ENCODE measurements at places on chromosomes 12 and 14.

GRCh38 chr12:92183575-92183974, 37.9 kb upstream of the BTG1 start:
- DNase-seq, result no peak

DNA sequence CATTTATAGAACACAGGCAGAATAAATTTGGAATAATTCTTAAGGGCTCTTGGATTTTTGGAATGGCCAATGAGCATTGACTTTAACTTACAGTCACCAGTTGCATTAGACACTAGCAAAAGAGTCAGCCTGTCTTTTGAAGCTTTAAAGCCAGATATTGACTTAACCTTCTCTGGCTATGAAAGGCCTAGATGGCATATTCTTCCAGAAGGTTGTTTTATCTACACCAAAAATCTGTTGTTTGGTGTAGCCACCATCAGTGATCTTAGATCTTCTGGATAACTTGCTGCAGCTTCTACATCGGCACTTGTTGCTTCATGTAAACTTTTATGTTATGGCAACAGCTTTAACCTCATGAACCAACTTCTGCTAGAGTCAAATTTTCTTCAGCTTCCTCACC, 10.4 kb downstream of the PCNX1 start:
- DNase-seq, result no peak

DNA sequence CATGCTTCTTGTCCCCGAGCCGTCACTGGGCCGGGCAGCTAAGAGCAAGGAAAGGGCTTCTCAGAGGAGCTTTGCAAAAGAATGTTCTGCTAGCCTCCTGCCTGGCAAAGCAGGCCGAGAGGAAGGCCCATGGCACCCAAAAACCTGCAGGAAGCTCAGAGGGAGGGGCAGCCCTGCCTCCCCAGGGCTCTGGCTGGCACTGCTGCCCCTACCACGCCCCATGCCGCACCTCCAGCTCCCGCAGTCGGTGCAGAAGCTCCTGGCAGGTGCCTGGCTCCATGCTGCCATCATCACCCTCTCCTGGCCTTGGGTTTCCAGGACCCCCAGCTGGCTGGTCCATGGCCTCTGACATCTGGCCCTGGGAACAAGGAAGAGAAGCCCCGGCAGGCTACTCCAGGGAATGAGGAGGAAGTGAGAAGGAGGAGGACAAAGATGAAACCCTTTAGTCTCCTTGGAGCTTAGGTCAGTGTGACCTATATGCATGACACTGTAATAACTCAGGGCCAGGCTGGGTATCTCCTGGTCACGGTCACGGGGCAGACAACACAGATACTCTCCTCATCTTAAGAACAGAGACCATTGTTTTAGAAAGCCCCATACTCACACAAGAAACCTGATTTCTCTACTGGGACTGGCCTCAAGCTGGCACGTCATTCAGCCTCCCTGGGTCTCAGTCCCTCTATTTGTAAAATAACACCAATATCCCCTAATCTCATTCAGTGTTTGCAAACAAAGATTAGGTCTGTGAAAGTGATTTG, 24.3 kb downstream of the NCKAP5L start:
- DNase-seq, result no peak

GRCh38 chr14:104267895-104268294, 129.5 kb downstream of the KIF26A start:
- no peak for DNase-seq

- DNase-seq, result no peak
Measured at GRCh38 chr14:49249022-49249421, 337.2 kb downstream of the RPS29 start.

DNA sequence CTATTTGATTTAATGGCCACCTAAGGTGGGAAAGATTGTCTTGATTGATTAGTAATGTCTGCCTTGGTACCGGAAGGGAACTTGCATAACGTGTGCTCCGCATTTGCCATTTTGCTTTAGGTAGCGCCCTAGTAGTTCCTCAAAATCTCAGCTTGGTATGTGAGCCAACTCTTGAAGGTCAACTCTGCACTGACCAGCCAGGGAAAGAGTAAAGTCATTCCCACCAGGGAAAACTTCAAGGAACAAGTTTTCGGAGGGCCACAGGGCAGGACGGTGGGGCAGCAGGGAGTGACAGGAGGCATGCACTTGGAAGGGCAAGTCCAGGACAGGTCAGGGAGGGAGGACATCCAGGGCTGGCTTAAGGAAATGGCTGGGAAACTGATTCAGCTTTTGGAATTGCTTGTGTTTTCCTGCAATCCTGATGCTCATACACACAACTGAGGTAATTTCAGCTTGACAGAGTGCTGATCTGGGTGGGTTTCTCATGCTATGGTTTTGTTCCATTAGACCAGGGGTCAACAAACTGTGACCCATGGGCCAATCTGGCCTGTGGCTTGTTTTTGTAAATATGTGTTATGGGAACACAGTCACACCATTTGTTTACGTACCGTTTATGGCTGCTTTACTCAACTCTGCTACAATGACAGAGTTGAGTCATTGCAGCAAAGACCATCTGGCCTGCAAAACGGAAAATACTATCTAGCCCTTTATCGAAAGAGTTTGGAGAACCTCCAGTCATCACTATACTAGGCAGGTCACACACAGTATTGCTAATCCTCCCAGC, 184.5 kb downstream of the RBM19 start:
- DNase-seq, result no peak

DNA sequence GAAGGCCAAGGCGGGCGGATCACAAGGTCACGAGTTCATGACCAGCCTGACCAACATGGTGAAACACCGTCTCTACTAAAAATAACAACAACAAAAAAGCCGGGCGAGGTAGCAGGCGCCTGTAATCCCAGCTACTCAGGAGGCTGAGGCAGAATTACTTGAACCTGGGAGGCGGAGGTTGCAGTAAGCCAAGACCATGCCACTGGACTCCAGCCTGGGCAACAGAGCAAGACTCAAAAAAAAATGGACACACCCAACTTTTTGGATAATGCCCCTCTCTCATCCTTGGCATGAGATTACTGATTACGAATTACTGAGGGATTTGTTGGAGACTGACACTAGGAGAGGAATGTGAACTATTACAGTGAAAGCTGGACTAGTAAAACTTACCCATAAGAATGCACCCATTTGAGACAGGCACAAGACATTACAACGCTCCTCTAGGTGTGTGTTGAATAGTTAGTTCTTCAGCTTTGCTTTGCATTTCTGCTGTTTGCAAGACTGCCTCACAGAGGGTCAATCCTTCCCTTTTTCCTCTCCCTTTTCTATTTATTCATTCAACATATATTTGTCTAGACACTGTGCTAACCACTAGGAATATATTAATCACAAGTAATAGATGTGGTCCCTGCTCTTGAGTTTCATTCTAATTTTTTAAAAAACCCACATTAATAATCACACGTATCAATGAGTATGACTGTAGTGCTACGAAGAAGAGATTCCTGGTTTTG, 46.0 kb upstream of the OR5AU1 start:
- no peak for DNase-seq

DNA sequence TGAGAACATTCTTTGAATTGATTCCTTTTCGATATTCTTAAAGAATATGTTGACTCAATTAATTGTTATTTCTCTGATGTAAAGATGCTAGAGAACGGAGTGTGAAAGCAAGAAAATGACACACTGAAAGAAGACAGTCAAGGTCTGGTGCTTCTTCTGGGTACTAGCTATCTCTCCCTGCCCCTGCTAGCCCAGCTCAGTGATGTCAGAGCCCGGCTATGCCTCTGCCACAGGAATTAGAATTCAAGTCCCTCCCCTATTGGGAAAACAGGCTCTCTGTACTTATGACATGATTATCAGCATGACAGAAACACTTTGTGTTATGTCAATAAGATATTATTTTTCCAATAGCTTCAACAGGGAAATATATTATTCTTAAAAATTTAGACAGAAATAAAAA, 252.4 kb downstream of the KCNC2 start:
- DNase-seq, result no peak

GRCh38 chr12:28563936-28564335, 373.7 kb downstream of the CCDC91 start:
- no peak for DNase-seq

GRCh38 chr12:57088354-57089270, at the start of gene NAB2:
NAB2 (plus strand) TSS chr12:57089114; CDS start chr12:57089272, 158 bp downstream.
- DNase-seq, result peak; percentile 71

- DNase-seq, result no peak
Measured at GRCh38 chr12:23888396-23889068, 60.9 kb downstream of the SOX5 start.

GRCh38 chr14:92439537-92440344, 73.8 kb upstream of the RIN3 start:
- DNase-seq, result no peak

- no peak for DNase-seq
Measured at GRCh38 chr14:91727121-91727520, 4.8 kb downstream of the CATSPERB start.

DNA sequence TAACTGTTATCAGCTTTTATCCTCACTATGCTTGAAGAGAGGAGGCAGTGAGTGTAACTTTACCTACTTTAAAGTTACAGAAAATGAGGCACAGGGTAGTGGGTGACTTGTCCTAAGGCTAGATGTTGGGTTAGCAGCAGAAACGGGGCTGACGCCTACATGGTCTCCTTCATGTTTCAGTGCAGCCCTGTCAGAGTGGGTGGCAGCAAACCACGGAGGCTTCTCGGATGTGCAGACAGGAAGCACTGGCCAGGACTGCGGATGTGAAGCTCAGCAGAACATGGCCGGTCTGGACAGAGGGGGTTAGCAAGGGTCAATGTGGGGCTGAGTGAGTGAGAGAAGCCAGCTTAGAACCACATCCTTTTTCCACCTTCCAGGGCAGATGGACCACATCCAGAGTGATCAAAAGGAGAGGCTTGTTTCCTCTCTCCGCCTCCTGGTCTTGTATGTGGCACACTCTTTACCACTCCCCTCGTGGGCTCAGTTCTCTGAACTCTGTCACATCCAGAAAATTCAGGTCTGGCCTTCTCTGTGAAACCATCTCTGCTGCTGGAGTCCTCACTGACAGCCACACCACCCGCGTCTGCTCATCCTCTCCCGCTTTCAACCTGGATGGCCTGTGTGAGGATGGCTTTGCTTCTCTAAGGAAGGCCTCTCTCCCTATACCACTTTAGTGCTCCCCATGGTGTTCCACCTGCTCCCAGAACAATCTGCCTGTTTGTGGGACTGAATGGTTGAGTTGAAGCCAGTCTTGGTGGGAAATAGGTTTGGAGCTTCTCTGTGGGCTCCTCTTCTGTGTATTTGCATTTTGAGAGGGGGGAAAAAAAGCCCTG, 14.1 kb downstream of the SUSD6 start:
- no peak for DNase-seq

- DNase-seq, result no peak
Measured at GRCh38 chr12:25552681-25553080, 402 bp downstream of the LMNTD1 start.

DNA sequence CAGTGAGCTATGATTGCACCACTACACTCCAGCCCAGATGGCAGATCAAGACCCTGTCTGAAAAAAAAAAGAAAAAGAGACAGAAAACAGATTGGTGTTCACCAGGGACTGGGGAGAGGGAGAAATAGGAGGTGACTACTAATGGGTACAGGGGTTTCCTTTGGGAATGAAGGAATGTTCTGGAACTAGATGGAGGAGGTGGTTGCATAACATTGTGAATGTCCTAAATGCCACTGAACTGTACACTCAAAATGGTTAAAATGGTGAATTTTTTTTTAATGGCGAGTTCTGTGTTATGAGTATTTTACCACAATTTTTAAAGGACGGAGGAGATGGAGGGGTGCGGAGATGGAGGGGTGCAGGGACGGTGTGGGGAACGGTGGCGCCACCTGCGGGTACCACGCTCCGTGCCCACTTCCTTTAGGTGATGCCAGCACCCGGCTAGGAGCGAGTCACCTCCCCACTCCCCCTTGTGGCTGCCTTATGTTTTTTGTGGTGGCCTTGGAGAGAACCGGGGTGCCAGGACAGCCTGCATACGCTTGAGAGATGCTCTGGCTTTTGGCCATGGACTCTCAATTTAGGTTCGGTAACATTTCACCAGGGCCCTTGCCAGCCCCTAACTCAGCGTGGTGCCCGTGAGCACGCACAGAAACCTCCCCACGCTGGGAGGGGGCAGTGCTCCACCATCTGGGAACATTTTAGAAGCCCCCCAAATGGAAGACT, 16.1 kb downstream of the UBC start:
- peak; percentile 35 for DNase-seq

DNA sequence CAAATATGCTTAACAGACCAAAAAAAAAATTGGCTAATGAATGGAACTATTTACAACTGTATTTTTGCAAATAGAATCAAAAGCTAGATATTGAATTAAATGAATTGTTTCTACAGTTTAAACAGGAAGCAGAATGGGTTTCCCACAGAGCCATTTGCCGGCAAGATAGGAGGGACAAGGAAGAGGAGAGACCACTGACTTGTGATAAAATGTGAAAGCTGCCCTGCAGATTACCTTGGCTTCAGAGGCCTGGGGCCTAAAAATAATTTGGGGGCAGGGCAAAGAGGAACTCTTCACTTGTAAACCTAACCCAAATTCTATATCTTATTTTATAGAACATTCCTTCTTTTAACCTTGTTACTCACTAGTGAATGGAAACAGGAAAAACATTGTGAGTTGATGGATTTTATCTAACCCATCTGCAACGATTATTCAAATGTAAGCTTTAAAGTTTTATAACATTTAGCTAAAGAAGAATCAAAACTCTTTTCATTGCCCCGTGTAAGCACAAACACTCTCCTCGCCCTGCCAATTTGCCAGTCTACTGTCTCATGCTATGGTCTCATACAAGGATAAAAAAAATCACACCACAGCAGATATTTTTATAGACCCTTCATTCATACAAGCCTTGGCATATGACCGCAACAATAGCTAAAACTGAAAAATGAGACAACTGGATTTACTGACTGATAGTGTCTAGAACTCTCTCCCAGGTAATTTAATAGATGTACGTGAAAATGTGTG, 49.5 kb upstream of the MDM1 start:
- DNase-seq, result no peak

GRCh38 chr14:59918824-59919569, 947 bp upstream of the LRRC9 start:
- no peak for DNase-seq

DNA sequence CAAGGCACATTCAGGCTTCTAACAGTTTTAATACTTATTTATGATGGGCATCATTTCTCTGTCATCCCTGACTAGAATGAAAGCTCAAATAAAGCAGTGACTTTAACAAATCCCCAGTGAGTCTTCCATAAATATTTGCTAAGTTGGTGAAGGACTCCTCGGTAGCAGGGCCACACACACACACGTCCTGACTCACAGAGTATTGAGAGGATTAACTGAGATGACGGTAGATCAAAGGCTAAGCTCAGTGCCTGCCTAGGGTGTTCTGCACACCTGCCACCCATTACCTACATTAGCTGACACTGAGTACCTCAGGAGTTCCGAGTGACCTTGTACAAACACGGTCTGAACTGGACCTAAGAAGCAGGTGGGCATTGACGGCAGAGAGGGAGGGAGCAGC, 197.3 kb upstream of the SFSWAP start:
- DNase-seq, result no peak

GRCh38 chr14:61706096-61706690, 10.9 kb downstream of the HIF1A start:
- DNase-seq, result no peak

- no peak for DNase-seq
Measured at GRCh38 chr12:42588524-42589464, 752 bp downstream of the PRICKLE1 start.

DNA sequence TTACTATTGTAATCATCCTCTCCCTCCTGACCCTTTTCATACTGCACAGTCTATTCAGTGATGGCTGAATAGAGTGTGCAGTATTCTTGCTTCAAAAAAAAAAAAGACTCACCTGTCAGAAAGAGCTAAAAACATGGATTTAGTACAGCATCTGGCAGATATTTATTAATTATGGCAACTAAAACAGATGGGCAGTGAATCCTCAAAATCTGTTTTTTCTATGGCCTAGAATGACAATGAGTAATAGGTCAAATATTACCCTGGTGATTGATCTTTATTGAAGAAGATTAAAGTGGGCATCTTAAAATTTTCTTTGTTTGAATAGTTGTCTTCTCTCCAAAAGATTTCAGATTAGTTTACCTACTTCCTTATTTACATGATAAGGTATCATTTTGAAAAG, 543.6 kb downstream of the FOXG1 start:
- DNase-seq, result no peak
